Activated CD4-positive, alpha-beta memory T cell treated with anti-CD3 and anti-CD28 coated beads, Interleukin-2, amount 10 ng/mL, durations not matched to agents 7 days and 5 days (primary cell): ENCODE measurements at places on chromosomes 4 and X.
A peak's percentile ranks its signal among the peaks of the same experiment; 100 is the strongest.

DNA sequence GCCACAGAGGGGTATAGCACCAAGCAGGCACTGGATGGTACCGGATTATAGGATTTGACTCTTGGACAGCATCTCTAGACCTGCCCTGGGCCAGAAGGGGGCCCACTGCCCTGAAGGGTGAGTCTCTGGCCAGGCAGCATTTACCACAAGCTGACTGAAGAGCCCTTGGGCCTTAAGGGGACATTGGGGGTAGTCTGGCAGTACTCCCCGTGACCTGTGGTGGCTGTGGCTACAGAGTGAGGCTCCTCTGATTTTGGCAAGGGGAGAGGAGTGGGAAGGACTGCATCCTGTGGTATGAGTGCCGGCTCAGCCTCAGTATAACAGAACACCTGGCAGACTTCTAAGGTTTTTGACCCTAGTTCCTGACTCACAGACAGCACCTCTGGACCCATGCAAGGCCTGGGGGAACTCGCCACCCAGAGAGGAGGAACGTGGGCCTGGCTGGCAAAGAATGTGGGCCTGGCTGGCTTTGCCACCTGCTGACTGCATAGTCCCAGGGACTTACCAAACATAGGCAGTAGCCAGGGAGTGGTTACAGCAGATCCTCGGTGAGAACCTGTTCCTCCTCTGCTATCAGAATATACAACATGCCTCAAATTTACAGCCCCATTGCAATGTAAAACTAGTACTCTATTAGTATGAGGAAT is 48.1 kb downstream of the ABCB7 start:
- DNase-seq, result no peak

GRCh38 chrX:28585767-28586166 is 1.5 kb upstream of the IL1RAPL1 start:
- DNase-seq, result no peak

- no peak for DNase-seq
Measured at GRCh38 chr4:8188085-8188484, 11.0 kb upstream of the SH3TC1 start.

- no peak for DNase-seq
Measured at GRCh38 chr4:53050361-53050774, 188.3 kb downstream of the RASL11B start.

DNA sequence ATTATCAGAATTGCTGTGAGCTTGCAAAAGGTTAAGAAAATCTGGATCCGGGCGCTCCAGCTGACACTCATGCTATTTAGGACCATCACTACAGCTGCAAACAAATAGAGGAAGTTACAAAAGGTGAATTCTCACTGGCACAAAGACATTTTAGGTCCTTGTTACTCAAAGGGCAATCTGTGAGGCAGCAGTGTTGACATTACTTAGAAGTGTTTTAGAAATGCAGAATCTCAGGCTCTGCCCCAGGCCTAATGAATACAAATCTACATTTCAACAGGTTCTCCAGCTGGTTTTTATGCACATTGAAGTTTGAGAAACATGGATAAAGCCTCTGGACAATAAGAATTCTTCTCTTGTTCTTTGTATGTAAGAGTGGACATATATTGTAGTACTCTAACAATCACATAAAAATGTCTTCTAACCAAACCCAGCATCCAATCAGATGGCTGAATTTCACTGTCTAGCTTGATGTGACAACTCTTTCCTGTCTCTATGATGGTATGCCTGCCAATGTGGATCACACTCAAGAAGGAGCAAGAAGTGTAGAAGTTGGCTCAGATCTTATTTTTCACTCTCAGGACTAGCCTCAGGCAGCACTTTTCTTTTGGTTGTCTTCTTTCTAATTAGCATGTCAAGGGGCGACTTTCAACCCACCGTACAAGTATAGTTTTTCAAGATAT is 18.8 kb downstream of the SLC7A11 start:
- DNase-seq, result no peak

- DNase-seq, result no peak
Measured at GRCh38 chrX:10242026-10242425, 85.3 kb downstream of the CLCN4 start.

DNA sequence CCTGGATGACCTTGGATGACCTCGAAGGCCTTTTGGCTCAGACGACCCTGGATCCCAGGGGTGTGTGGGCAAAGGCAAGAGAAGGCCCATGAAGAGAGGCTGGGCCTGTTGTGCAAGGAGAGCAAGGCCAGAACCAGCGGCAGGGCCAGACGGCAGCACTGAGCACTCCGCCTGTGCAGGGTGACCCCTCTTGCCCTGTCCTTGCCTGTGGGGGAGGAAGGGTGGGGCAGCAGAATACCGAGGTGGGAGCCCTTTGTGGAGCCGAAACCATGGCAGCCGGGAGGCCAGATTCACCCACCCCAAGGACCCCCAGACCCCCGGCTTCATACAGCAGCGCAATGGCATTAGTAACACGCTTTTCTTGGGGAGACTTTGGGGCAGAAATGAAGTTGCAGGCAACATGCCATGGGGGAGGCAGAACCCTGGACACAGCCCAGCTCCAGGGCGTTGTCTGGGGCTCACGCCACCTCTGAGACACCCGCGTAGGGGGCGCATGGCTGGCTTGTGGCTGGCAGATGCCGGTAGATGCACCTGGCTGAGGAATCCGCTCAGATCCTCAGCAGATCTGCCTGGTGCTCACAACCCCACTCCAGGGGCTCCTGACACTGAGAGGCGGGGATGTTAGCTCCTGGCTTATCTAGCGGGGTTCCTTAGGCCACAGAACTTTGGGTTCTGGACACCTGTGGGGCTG is 114.5 kb downstream of the FAM53A start:
- no peak for DNase-seq

DNA sequence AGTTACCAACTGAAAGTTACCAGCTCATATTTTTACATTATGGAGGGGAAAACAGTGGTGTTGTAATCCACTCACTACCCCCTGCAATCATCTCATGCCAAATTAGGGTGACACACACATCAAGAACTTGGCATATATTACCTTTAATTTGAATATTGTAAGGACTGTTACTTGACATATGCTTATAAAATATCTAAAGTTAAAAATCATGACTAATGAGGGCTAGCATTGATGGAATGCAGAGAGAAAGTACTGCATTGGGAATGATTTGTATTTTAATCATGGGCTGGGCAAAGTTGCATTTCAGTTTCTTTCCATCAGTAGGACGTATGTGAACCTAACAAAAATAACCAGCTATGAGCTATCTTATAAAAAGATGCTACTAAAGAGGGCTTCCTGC is 517.5 kb upstream of the GRIA3 start:
- DNase-seq, result no peak

- DNase-seq, result no peak
Measured at GRCh38 chr4:7006411-7006810, 36.8 kb upstream of the TADA2B start.

DNA sequence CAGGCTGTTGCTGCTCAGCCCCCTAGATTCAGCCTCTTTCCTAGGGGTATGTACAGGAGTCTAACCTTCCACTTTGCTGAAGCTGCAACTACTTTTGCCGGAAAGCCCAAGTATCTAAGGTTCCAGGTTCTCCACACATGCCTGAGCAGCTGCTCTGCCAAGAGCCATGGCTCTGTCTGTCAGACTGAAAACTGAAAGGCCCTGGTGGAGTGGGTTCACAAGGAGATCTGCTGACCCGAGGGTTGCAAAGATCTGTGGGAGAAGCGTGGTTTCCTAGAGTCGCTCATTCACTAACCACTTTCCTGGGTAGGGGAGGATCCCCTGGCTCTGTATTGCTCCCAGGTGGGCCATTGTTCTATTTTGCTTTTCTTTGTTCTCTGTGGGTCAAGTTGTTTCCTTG is 6.0 kb upstream of the PNMA6F start:
- DNase-seq, result no peak

- no peak for DNase-seq
Measured at GRCh38 chr4:92047209-92047875, 256.4 kb upstream of the GRID2 start.

- no peak for DNase-seq
Measured at GRCh38 chr4:45841791-45842190, 282.1 kb downstream of the GABRG1 start.

DNA sequence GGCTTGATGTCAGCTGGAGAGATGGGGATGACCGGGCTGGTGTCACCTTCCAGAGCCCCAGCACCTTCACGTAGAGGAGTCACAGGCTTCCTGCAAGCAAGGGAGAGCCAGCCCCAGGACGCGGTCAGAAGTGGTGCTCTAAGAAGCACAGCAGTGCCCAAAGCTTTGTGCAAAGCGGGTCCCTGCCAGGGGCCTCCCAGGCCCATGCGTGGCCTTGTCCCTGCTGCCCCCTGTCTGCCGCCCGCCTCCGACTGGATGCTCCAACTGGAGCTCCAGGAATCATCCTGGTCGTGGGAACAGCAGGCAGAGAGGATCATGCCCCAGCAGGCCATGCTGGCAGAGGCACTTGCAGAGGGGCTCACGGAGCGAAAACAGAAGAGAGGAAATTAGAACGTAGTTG is 40.1 kb upstream of the LRPAP1 start:
- no peak for DNase-seq

GRCh38 chr4:61853041-61853440 is 652.9 kb downstream of the ADGRL3 start:
- no peak for DNase-seq

DNA sequence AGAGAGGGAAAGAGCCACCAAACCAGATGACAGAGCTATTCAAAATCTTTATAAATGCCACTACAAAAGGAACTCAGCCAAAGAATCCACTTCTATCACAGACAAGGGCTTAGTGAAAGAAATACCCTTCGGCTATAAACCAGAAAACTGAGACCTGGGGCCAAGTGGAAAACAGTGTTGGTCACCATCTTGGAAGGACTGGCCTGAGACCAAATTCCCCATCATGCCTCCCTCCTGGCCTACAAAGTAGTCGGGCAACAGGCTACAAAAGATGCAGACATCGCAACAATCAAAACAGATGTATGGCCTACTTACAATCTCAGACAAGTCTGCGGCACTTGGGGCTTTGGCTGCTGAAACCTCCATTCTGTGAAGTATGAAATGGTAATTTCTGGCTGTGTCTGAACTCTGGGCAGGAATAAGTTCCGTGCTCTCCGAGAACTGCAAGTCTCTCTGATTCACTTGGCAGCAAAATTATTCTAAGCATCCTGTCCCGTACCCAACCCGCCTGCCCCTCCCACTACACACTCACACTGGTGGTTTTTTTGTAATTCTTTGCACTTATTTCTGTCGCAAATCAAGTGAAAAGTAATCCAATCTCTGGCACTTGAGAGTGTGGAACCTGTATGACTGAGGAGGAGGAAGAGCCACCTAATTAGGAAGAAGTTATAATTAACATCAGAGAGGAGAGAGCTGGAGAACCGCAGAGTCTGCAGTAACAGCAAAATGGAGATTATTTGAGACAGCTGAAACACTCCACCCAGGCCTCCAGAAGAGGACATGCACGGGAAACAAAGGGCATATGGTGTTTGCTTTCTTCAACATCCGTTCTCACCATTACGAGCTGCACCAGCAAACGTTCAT is 87.8 kb downstream of the SH3KBP1 start:
- DNase-seq, result peak; percentile 62

DNA sequence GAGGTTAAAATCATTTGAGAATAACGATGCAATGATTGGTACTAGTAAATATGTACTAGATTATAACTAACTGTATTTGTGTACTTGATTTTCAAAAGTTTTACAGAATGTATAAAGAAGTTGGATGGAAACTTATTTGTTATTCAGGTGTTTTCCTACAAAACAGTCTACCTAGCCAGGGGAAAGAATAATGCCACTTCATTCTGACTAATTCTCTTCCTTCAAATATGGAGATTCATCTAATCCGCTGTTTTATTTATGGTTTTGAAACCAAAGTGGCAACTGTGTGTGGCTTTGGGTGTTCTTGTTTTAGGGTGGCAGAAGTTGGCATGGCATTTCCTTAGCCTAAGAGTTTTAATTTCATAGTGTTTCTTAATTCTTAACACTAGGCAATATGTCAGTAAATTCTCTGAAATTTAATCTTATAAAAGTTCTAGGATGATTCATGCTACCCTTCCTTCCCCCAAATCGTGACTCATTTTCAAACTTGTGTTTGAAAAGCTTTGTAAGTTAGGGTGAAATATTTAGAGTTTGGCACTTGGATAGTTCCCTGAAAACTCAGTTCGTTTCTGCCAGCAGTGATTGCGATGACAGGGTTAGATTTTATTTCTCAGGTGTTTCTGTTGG is 62.6 kb downstream of the DCLK2 start:
- no peak for DNase-seq

- DNase-seq, result no peak
Measured at GRCh38 chr4:74072739-74073138, 26.3 kb downstream of the CXCL2 start.

DNA sequence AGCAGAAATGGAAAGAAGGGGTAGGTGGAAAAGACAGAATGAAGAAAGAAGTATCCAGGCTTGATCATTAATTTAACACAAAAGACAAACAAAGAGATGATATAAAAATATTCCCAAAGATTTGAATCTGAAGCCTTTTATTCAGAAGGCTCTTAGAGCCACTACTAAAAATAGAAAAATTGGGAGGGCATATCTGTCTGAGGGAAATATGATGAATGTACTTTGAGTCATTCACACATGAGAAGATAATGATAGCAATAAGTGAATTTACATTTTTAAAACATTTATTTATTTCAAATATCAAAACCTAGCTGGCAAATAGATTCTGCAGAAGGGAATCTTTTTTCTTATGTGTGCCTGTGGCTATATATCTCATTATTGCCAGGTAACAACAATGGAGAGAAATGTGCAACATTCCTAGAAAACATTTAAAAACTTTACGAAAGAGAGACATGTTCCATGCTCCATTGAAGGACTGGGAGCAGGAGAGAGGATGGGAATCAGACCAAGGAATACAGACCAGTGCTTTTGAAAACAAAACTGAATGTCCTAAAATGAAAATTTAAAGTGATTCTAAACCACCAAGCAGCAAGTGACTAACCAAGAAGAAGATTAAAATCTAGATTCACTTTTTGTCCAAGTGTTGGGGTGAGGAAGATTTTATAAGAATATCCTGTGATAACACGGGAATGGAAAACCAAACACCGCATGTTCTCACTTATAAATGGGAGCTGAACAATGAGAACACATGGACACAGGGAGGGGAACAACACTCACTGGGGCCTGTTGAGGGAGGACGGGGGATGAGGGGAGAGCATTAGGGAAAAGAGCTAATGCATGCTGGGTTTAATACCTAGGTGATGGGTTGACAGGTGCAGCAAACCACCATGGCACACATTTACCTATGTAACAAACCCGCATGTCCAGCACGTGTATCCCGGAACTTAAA is 41.2 kb downstream of the ANXA5 start:
- no peak for DNase-seq

DNA sequence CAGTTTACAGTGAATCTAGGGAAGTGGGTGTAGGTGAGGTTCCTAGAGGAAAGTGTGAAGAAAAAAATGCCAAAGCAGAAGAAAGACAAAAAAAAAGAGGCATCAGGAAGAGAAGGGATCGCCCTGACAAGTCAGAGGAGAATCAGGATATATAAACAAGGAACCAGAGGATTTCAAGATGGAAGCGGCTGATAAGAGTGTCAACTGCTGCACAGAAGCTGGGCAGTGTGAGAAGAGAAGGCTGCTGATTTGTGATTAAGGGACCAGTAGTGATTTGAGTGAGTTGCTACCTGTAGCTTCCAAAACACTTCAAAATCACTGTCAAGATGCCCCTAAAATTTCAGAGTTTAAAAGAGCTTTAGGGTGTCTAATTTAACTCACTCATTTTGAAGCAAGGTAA is 258.2 kb downstream of the PPP3CA start:
- no peak for DNase-seq

- DNase-seq, result no peak
Measured at GRCh38 chr4:8860892-8861575, 10.6 kb downstream of the HMX1 start.
